ENCODE measurements at places on chromosomes 2 and 18.

DNA sequence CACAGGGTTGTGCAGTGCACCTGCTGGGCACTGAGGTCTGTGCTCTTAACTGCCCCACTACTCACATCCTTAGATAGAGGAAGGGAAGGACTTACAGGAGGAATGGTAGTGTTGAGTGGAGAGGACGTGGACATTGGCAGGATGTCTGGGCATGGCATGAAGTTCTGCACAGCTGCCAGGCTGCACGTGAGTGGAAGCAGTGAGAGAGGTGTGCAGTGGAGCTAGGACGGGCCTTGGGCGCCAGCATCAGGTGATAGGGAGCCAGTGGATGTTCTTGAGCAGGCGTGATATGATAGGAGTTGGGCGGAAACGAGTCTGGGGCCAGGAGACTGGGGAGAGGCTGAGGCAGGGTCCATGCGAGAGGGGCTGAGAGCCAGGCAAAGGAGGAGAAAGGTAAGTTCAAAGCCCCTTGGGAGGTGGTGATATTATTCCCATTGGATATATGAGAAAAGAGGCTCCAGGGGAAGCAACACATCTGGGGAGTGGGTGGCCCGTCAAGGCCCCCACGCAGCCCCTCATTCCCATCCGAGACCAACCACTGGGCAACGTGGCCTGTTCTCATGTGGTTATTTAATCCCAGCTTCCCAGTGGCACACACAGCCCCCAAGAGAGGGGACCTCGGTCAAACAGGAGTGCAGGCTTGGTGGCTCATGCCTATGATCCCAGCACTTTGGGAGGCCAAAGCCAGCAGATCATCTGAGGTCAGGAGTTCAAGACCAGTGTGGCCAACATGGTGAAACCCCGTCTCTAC, 45.7 kb upstream of the SNED1 start:
- DNase-seq = no peak

DNA sequence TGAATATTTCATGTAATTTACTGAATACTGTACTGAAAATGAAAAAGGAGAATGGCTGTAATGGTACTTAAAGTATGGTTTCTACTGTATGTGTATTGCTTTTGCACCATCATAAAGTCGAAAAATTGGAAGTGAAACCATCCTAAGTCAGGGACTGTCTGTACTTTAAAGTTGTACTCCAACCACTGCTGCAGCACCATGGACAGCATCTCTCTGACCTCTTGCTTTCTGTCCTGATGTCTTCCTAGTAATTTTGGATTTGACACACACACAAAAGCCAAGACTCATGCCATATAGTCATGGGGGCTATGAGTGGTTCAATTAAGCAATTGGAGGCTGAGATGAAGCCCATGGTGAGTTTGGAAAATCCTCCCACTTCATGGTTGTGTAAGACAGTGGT, 256.3 kb upstream of the PKDCC start:
- no peak for DNase-seq

DNA sequence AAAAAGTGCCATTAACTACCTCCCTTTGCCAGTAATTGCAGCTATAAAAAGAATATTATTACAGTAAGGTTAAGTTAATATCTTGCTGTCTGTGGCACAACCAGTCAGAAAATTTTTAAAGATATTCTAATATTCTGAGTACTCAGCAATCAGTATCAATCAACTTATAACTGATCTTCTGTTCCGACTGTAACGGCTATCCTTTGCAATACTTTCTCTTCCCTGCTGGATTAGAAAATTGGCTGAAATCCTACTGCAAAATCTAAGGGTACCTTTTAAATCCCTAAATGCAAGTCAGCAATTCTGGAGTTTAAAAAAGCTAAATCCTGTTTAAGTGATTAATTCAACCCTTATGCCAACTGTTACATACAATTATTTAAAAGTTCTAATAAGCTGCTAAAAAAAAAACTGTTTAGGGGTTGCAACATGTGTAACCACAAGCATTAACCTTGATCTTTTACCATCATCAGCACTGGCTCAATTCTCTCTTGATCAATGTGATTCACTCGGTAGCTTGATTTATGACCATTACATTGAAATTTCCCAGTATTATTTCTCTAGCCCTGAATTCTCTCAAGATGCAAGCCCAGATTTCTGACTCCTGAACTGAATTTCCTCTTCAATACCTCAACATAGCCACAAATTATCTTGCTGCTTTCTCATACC, 20.5 kb downstream of the GAREM1 start:
- DNase-seq = no peak

- no peak for DNase-seq
These were observed 173.9 kb downstream of the HDAC4 start for GRCh38 chr2:239226677-239227581.

Measured in Ammon's horn (tissue), 1 donor.